ENCODE measurements at places on chromosomes 6 and 20.

- DNase-seq = no peak
These were observed 531.8 kb upstream of the EYS start for GRCh38 chr6:66238851-66239250.

DNA sequence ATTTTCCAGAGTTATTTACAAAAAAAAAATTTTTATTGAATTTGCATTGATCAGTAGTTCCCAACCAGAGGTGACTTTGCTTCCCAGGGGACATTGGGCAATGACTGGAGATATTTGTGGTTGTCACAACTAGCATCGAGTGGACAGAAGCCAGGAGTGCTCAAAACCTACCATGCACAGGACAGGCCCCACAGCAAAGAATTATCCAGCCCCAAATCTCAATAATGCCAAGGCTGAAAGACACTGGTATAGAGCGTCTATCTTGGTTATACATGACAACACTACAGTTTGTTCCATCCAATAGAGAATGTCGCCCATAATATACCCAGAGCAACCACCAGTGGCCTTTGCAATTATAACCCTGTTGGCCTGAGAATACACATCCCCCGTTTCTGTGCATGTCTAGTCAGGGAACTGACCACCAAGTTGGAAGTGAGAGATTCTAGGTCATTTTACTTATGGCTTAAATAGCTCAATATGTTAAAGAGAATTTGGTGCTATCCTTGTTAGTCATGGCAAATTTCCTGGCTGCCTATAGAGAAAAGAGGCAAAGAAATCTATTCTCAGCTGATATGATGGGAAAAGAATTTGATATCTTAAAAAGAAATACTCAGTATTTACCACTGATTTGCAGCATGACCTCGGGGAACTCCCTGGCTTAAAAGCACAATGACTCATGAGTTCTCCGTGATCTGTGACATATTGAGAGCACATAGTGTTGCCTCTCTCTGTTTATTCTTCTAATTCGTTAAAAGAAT lies 76.0 kb upstream of the ADTRP start:
- DNase-seq = no peak

DNA sequence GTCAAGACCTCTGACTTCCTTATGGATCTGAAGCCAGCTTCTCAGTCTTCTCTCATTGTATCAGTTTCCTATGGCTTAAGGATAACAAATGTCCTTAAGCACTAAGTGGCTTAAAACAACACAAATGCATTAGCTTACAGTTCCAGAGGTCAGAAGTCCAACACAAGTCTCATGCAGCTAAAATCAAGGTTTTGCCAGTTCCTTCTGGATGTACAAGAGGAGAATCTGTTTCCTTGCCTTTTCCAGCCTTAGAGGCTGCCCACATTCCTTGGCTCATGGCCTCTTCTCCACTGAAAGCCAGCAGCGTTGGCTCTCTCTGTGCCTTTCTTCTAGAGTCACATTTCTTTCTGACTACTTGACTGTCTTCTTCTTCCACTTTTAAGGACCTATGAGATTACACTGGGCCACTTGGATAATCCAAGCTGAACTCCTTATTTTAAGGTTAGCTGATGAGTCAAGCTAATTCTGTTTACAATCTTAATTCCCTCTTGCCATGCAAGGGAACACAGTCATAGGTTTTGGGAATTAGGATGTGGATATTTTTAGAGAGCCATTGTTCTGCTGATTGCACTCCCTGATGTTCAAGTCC lies 179.0 kb downstream of the BCAS1 start:
- DNase-seq = no peak

DNA sequence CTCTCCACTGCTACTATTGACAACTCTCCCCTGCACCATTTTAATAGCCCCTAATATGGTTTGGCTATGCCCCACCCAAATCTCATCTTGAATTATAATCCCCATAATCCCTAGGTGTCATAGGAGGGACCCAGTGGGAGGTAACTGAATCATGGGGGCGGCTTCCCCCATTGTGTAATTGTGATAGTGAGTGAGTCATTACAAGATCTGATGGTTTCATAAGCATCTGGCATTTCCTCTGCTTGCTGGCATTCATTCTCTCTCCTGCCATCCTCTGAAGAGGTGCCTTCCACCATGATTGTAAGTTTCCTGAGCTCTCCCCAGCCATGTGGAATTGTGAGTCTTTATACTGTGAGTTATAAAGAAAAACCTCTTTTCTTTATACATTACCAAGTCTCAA lies 74.1 kb upstream of the TCF21 start:
- DNase-seq = no peak

DNA sequence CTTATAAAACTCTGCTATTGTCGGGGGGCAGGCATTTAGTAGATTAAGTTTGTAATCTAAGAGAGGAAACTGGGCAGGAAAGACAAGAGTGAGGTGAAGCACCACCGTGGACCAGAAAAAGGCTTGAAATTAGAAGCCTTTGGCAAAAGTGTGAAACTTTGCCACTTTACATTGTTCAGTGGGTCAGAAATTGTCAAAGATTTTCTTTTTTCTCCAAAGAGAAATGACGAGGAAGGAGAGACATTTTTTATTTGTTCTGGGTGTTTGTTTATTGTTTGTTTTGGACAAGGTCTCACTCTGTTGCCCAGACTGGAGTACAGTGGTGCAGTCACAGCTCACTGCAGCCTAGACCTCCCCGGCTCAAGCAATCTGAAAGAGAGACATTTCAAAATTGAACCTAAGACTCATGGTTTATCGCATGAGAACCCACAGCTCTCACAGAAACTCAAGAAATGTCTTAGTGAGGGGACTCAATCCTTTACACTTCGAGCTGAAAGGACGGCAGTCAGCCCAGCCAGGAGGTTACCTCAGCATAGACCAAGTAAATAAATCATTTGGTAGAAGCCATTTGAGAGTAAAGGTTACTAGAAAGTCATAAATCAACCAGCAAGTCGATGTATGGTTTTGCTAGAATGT lies 262.8 kb upstream of the TAB2 start:
- no peak for DNase-seq

- no peak for DNase-seq
These were observed 48.7 kb upstream of the CRISP1 start for GRCh38 chr6:49915035-49915434.

- DNase-seq = no peak
These were observed 31.8 kb upstream of the NT5E start for GRCh38 chr6:85418059-85418458.

DNA sequence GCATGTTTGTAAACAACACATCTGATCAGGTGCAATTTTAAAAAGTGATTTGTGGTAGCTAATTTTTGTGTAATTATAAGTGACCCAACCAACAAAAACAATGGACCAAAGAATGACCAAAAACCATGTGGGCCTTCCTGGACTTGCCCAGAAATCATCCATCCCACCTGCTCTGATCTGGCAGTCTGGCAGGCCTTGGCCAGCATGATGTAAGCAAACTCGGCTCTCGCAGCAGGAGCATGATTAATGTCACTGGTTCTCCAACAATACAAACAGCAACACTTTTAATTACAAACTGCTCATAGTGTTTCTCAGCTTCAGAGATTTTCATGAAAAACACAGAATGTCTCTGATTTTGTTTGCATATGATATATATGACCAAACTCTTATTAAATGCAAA lies 16.1 kb downstream of the TP53INP2 start:
- DNase-seq = no peak

- DNase-seq = no peak
These were observed 747.8 kb downstream of the MAFB start for GRCh38 chr20:39941245-39941644.

GRCh38 chr6:11317885-11318771 lies 85.7 kb upstream of the NEDD9 start:
- DNase-seq = peak; percentile 36

DNA sequence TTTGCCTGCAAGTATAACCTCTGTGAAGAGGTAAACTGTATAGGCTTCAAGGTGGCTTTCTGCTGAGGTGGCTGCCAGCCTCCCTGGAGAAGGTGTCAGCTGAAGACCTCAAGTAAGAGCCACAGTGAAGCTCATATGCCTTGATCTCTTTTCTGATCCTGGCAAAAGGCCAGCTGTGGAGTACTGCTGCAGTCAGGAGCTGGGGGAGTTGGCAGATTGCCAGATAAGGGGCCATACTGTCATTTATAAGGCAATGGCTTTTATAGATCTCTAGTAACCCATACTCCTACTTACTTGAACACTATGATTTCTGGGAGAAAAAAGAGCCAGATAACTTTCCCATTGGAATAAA lies 8.8 kb upstream of the CEP85L start:
- no peak for DNase-seq
